ENCODE measurements at places on chromosomes 2 and 18.

- peaks cover 19% of the 10 kb centered on the region for H3K27me3 ChIP-seq
- no peak for DNase-seq
- H3K27ac ChIP-seq, result no peak overlapping the region
- peaks cover 5% of the 10 kb centered on the region for H3K4me1 ChIP-seq
These were observed 4.5 kb upstream of the NPPC start for GRCh38 chr2:231930593-231931281.

- no peaks in the 10 kb centered on the region for H3K36me3 ChIP-seq
- no peak for DNase-seq
- H3K27me3 ChIP-seq, result no peaks in the 10 kb centered on the region
- no peak overlapping the region for H3K4me3 ChIP-seq
- H3K4me1 ChIP-seq, result no peaks in the 10 kb centered on the region
These were observed 108.5 kb downstream of the CTAGE1 start for GRCh38 chr18:22309191-22309590.

GRCh38 chr2:220674033-220674432, 898.1 kb downstream of the EPHA4 start:
- no peaks in the 10 kb centered on the region for H3K36me3 ChIP-seq
- H3K27me3 ChIP-seq, result no peaks in the 10 kb centered on the region
- DNase-seq, result no peak
- no peaks in the 10 kb centered on the region for H3K4me1 ChIP-seq
- no peak overlapping the region for H3K4me3 ChIP-seq

DNA sequence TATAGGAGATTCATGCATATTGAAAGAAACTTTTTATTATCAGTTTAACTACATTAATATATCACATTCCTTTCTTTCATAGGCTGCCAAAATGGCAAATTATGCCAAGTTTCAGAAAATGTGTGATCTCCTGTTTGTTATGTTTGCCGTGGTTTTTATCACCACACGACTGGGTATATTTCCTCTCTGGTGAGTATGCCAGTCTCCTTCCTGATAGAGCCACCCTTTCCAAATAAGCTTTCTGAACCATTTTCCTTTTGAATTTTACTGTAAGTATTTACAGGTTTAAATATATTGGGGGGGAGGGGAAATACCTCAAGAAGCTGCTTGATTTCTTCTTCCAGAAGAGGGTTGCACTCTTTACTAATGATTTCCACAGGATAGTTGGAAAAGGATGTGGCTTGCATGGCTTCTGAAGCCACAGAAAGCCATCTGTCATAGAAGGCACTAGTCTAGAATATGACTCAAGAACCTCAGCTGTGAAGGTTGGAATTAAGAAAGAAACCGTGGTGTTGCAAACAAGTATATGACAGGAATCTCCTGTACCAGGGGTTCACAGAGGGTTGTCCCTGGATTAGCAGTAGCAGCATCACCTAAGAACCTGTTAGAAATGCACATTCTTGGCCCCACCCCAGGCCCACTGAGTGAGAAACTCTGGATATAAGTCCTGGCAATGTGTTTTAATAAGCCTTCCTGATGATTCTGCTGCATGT, 84.5 kb upstream of the NOSTRIN start:
- no peaks in the 10 kb centered on the region for H3K4me1 ChIP-seq
- H3K27ac ChIP-seq, result no peak overlapping the region
- no peaks in the 10 kb centered on the region for H3K27me3 ChIP-seq
- no peak overlapping the region for H3K4me3 ChIP-seq

- no peak overlapping the region for H3K27ac ChIP-seq
- H3K4me1 ChIP-seq, result no peaks in the 10 kb centered on the region
- H3K4me3 ChIP-seq, result no peak overlapping the region
- H3K27me3 ChIP-seq, result no peaks in the 10 kb centered on the region
These were observed 44.0 kb upstream of the RPL31 start for GRCh38 chr2:100957996-100958653.

GRCh38 chr2:47189635-47190034, 34.5 kb upstream of the STPG4 start:
- H3K4me3 ChIP-seq, result no peak overlapping the region
- no peaks in the 10 kb centered on the region for H3K27me3 ChIP-seq
- no peak for DNase-seq
- no peak overlapping the region for H3K27ac ChIP-seq

DNA sequence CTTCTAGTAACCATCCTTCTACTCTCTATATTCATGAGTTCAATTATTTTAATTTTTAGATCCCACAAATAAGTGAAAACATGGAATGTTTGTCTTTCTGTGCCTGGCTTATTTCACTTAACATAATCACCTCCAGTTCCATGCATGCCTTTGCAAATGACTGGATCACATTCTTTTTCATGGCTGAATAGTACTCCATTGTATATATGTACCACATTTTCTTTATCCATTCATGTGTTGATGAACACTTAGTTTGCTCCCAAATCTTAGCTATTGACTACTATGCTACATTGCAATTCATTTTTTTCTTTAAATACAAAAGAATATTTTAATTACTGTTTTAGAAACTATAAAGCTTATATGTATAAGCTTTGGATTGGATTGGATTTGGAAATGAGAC, 240.4 kb upstream of the LYPD1 start:
- H3K27me3 ChIP-seq, result no peaks in the 10 kb centered on the region
- H3K27ac ChIP-seq, result no peak overlapping the region
- no peak for DNase-seq
- H3K4me1 ChIP-seq, result no peaks in the 10 kb centered on the region
- H3K36me3 ChIP-seq, result no peaks in the 10 kb centered on the region

DNA sequence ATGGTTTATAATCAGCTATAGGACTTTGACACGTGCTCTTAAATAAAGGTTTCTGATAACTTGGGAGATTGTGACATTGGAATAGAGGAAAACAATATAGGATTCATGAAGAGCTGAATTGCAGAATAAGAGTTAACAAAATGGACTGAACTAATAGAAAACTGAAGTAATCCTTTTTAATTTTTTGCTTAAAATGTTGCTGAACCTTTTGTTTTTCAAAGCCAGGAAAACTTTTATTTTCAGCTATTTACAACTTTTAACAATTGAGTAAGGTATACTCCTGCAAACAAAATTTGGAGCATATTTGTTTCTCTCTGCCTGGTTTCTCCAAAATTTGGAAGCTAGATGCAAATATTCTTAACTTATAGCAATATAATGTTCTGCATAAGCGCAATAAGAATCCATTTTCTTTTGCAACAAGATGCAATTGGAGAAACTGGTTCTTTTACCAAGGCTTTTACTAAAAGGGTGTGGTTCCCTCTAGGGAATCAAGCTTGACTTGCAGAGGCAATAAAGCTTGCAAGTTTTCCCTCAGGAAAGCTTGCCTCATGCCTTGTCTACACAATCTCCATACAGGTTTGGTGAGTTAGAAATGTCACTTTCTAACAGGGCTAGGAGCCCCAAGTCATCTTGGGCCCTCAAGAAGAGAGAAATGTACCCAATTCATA, 10.3 kb upstream of the PDK1 start:
- H3K27me3 ChIP-seq, result no peaks in the 10 kb centered on the region
- no peak for DNase-seq
- peaks cover 1% of the 10 kb centered on the region for H3K4me1 ChIP-seq
- no peak overlapping the region for H3K4me3 ChIP-seq
- no peaks in the 10 kb centered on the region for H3K36me3 ChIP-seq

DNA sequence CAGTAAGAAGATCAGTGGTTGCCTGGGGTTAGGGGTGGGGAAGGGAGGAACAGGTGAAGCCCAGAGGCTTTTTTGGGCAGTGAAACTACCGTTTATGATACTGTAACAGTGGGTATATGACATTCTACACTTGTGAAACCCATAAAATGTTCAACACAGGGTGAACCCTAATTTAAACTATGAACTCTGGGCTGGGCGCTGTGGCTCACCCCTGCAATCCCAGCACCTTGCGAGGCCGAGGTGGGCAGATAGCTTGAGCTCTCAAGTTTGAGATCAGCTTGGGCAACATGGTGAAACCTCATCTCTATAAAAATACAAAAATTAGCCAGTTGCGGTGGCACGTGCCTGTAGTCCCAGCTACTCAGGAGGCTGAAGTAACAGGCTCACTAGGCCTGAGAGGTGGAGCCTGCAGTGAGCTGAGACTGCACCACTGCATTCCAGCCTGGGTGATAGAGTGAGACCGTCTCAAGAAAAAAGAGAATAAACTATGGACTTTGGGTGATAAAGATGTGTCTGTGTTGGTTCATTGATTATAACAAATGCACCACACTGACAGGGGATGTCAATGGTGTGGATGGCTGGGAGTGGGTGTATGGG, 17.6 kb upstream of the USP14 start:
- no peak for DNase-seq
- H3K27me3 ChIP-seq, result no peaks in the 10 kb centered on the region
- no peaks in the 10 kb centered on the region for H3K4me1 ChIP-seq
- H3K36me3 ChIP-seq, result no peaks in the 10 kb centered on the region

GRCh38 chr2:191676790-191677645, 918 bp upstream of the NABP1 start:
- H3K27ac ChIP-seq, result no peak overlapping the region
- H3K36me3 ChIP-seq, result no peaks in the 10 kb centered on the region
- H3K4me3 ChIP-seq, result peak overlapping the region; percentile 61
- DNase-seq, result no peak

- peak overlapping the region; percentile 45 for H3K4me3 ChIP-seq
- no peaks in the 10 kb centered on the region for H3K36me3 ChIP-seq
- no peak for DNase-seq
- H3K27ac ChIP-seq, result no peak overlapping the region
- H3K4me1 ChIP-seq, result peaks cover 6% of the 10 kb centered on the region
These were observed 693 bp upstream of the LRP2 start for GRCh38 chr2:169362894-169363559.
